Right lung (tissue), 10 donors: ENCODE measurements at places on chromosomes 12 and 14. TPM values are rescaled to one million over a fixed set of nuclear protein-coding genes. Genes with fewer than 3 reads are reported as not detected.
A peak's percentile ranks its signal among the peaks of the same experiment; 100 is the strongest.

Gene SERPINA10
- polyA plus RNA-seq: 0.39 TPM

Gene SRRM4
- polyA plus RNA-seq: 0.23 TPM

Gene CIT
- 21.8 TPM for polyA plus RNA-seq

Gene SINHCAF
- polyA plus RNA-seq: 127 TPM

Gene PIP4P1
- 33.0 TPM for polyA plus RNA-seq

Gene PLD4
- polyA plus RNA-seq: 5.7 TPM

Gene FGF23
- not detected for polyA plus RNA-seq

Gene KLHDC1
- 6.7 TPM for polyA plus RNA-seq

DNA sequence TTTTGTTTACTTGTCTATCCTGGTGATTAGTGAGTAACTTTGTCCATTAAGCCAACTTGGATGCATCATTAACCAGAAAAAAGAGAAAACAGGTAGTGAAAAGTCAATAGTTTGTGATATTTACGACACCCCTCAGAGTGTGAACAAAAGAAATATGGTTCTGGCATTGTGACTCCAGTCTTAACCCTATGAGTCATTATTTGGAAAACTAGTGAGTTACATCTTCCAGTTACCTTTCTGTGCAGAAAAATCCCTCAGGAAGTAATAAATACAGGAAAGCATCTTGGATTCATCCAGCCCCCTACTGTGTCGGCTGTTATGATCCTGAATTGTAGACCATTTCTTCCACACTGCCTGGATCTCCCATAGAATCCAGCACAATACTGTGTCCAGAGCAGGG, 379.1 kb downstream of the GALC start:
- DNase-seq: no peak

DNA sequence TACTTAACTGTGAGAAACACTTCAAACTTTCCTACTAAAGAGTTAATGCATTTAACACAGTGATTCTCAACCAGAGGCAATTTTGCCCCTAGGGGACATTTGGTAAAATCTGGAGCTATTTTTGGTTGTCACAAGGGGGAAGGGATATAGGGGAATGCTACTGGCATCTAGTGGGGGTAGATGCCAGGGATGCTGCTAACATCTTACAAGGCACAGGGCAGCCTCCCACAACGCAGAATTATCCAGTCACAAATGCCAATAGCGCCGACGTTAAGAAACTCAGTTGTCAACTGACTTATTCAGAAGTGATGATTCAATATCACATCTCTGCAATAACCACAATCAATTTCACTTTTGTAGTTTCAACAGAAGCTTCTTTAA, 2.0 kb downstream of the EEA1 start:
- no peak for DNase-seq

- no peak for DNase-seq
These were observed 6.8 kb upstream of the TESPA1 start for GRCh38 chr12:54991161-54991990.

GRCh38 chr14:105473033-105473676, 1.5 kb upstream of the CRIP2 start:
- DNase-seq: no peak

GRCh38 chr12:69331519-69331908, 16.7 kb upstream of the LYZ start:
- no peak for DNase-seq

- no peak for DNase-seq
These were observed 107.5 kb upstream of the FAR2 start for GRCh38 chr12:29041621-29042020.

- peak; percentile 95 for DNase-seq
These were observed at the start of gene ZC2HC1C for GRCh38 chr14:75069121-75069810. ZC2HC1C (plus strand) TSS chr14:75069641; CDS start chr14:75070574, 933 bp downstream.

DNA sequence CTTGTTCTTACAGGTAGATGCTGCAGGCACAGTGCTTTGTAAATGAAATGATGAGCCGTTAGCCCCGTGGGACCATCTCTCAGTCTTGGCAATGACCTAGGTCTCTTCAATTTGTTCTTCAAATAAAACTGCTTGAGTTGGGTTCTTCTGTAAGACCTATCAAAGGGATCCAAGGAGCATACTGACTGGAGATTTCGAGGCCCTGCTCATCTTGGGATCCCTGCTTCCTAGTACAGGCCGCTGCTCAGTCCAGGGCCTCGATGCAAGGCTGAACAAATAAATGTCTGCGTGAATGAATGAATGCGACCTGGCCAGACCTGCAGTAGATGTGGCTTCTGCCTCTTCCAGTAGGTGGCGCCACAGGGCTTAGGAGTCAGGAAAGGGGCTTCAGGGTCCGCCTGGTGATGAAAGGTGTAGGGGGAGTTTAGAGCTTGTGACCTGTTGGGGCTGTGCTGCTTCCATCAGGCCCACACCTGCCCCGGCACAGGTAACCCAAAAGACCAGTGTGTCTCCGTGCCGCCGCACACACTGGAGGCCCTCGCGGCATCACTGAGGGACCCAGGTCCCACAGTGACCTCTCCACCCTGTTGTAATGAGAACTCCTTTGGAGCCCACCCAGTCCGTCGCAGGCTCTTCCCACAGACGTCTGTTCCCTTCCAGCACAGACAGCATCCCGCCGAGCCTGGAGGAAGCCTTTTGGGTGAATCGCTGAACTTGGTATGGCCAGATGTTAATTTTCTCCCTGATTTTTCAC, 4.4 kb downstream of the CACNA1C start:
- no peak for DNase-seq

GRCh38 chr14:70801836-70802235, 7.5 kb downstream of the MAP3K9 start:
- DNase-seq: no peak

DNA sequence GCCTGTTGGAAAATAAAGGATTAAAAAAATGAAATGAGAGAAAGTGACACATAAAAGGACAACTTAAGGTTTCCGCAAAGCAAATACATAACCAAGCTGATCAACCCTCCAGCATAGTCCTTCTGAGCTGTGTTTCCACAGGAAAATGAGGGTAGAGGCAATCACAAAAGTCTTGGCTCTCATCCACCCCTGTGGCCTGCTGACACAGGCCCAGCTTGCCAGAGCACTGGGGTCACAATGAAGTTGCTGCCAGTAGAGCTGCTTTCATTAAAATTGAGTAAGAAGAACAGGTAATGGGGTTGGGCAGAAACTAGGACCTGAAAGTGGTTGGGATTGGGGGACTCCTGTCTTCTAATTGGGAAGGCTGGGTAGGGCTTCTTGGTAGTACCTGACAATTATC, 65.9 kb downstream of the RERG start:
- DNase-seq: no peak

GRCh38 chr12:46414591-46415268, 42.2 kb upstream of the SLC38A2 start:
- DNase-seq: no peak

DNA sequence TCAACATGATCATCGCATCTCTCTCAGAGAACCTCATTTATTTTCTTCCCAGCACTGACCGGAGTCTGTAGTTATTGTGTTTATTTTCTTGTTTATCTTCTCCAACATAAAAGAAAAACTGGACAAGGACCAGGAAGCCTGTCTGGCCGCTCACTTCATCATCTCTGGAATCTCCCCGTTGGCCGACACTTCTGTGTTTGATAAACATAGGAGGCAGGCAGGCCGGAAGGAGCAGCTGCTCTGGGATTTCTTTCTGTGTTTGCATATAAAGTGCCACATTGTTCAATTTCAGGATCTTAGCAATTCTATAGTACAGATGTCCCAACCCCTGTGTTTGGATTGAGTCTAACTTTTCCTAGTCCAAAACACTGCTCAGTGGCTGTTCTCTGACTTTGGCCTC, 53.3 kb downstream of the ACACB start:
- no peak for DNase-seq

- DNase-seq: peak; percentile 10
These were observed 186.6 kb upstream of the OTX2 start for GRCh38 chr14:56996721-56997399.

- no peak for DNase-seq
These were observed 171.0 kb upstream of the HIF1A start for GRCh38 chr14:61524211-61524806.

GRCh38 chr12:66648033-66648735, 30.7 kb downstream of the GRIP1 start:
- no peak for DNase-seq

GRCh38 chr14:59777006-59777579, 93.5 kb downstream of the RTN1 start:
- no peak for DNase-seq

DNA sequence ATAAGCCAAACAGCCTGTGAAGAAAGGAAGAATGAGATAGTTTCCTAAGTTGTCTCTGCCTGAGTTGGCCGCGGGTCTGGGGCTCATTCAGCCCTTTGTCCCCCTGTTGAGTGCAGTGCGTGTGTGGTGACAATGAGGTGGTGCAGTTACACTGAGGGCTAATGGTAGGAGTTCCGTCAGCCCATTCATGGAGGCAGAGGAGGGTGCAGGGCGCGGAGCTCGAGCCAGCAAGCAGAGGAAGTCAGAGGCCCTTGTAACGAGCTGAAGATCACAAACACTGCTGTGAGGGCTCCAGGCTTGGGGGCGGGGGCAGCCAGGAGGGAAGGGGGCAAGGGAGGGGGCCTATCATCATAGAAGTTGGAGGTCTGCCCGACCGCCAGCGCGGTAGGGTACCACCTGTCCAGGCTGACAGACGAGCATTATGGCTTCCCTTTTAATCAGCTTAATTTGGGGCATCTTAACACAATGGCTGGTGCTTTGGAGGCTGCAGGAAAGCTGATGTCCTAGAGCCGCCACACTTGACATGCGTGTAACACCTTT, 20.5 kb downstream of the CCND2 start:
- DNase-seq: no peak

GRCh38 chr14:26078561-26078960, 519.3 kb downstream of the NOVA1 start:
- DNase-seq: no peak

GRCh38 chr14:85380881-85381280, 149.1 kb upstream of the FLRT2 start:
- DNase-seq: no peak

DNA sequence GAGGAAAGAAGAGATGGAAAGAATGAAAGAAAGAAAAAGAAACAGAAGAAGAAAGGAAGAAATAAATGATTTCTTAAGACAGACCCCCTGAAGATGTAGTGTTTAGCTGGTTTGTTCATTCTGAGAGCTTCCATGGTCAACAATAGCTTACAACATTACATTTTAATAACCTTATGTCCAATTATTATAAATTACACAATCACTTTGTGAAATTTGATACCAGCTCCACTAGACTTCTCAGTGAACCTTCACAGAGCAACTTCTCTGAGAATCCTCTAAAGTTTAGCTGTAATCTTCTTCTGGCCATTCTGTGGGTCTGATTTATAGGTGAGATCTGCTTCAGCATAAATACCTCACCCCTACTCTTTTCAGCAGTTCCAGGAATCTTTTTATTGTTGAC, 27.9 kb downstream of the SIX1 start:
- DNase-seq: no peak

DNA sequence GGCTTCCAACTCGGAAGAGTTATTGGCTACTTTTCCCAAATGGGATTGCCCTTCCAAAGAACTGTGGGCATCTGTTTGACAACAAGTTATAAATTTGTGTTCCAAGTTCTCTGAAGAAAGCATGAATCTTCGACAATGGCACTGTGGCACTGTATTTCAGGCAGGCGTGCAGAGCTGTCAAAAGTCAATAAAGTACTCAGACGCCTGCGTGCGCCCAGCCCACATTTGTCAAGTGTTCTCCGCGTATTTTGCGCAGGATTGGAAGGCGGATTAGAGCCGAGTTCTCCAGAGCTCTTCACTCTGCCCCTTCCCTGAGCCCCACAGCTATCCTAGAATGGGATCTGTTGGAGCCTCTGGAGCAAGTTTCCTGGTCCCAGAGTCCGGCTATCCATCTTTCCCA, 103.2 kb downstream of the SLC25A47 start:
- no peak for DNase-seq

DNA sequence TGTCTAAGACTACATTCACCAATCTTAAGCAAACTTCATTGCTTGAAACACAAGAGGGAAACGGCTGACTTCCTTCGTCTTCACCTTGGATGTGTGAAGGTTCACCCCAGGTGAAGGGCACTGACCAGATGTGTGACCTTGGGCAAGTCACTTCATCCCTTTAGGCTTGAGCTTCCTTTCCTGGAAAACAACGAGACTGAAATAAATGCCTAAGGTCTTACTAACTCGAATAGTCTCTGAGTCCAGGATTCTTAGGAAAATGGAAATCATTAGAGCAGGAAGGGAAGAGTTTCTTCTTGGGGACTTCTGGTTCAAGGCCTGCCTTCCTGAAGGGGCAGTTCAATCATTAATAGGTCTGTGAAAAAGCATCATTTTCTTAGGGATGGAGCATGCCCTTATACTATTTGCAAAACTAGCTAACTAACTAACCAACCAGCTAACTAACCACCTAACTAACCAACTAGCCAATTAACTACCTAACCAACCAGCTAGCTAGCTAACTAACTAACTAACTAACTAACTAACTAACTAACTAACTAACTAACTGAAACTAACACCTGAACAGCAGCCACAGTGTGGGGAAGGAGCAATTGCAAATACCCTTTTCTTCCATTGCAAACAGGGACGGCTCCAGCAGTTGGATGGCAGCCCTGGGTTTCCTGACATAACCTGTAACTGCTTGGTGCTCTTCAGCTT, 31.5 kb upstream of the EMP1 start:
- DNase-seq: no peak

GRCh38 chr14:68637106-68638021, 155.5 kb downstream of the ZFP36L1 start:
- DNase-seq: peak; percentile 88

- DNase-seq: peak; percentile 61
These were observed 24.1 kb downstream of the DMAC2L start for GRCh38 chr14:50335989-50336824.

GRCh38 chr12:90393089-90393488, 561.9 kb downstream of the CCER1 start:
- DNase-seq: no peak

- no peak for DNase-seq
These were observed 179.4 kb downstream of the PHLDA1 start for GRCh38 chr12:75852143-75852542.

DNA sequence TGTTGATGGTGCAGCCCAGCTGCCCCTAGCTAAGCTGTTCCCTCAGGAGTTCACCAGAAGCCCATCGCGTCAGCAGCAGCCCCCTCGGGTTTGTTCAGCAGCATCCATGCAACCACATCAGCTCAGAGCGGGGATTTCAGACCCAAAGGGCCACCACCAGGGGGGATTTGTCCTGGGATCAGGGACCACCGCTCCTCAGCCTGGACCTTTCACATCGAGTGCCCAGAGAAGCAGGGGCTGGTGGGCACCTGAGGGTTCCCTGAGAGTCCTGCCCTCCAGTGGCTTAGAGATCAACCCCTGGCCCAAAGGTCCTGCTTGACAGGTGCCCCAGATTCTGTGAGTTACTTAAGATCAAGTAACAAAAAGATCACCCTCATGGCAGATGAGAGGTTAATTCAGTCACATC, 65.9 kb upstream of the C14orf180 start:
- DNase-seq: no peak

DNA sequence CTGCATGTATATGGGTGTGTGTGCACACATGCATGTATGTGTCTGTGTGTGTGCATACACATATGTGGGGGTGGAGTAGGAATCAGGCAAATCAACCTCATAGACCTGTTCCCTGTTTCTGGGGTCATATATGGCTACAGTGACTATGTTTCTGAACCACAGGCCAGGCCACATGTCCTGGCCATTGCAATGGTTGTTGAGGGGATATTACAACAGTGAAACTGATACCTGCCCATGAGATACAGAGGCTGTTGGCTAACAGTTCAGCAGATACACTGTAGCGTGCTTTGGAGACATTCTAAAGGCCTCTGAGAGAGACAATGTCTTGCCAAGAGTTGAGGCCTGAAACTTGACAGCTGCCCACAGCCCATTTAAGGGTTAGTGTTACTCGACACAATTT, 47.3 kb upstream of the FOS start:
- no peak for DNase-seq
